ENCODE measurements at places on chromosomes 7 and 10. TPM values are rescaled to one million over a fixed set of nuclear protein-coding genes. Genes with fewer than 3 reads are reported as not detected.

DNA sequence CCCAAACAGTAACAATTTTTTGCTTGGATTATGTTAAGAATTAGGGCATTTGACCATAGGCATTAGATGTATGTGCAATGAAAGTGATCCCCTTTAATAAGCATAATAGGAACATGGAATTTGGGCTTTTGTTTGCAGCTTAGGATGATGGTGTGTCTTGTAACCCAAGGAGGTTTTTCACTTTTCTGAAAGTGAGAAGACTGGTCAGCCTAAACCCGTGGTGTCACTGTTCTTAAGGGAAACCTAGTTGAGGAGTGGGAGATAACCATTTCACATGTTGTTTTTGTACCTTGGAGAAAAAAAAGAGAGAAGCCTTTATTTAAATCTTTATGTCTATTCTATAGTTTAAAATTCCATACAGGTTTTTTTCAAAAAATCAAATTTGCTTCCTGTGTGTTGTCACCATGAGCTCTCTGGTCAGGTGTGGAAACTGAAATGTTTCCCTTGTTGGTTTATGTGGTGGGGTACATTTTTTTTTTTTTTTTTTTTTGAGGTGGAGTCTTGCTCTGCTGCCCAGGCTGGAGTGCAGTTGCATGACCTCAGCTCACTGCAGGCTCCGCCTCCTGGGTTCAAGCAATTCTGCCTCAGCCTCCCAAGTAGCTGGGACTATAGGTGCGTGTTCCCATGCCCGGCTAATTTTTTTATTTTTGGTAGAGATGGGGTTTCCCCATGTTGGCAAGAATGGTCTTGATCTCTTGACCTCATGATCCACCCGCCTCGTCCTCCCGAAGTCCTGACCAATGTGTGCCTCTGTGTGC lies 7.7 kb downstream of the CCM2 start:
- ATAC-seq: no peak

DNA sequence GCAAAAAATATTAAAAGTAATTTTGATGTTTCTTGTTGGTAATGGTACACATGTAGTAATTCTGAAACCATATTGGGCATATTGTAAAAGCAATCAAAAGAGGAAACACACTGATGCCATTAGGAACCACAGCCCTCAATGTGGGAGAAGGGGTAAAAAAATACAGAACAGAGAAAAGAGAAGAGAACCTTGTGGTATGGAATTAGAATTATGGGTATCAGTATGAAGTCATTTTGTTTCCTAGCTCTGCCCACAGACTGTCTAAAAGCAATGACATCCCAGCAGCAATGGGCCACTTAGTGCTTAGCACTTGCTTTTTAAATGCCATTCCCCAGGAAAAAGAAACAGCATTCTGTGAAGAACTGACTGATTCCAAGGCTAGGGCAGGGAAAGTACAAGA lies 61.5 kb downstream of the CPVL start:
- no peak for ATAC-seq

KCP gene
- total RNA-seq: 1.8 TPM

DNA sequence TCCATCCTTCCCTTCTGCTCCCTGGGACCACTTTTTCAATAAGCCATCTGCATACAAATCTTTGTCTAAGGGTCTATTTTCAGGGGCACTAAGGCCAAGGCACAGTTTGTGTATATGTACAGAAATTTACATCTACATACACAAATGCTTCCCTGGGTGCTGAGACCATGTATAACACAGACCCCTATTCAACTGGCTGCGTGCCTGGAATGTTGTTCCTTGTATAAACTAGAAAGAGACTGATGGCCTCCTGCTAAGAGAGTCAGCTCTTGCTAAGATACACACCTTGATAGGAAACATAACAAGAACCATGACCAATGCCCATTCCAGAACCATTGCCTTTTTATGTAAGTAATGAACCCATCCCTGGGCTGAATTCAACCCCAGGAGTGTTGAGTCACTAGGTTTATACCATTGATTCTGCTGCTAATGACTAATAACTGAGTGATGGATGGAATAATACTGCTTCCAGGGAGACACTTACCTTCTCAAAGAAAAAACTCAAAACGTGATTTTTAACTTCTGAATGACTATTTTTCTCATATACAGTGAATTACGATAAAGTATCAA lies 290.7 kb downstream of the FGFR2 start:
- peak; percentile 81 for ATAC-seq

NPSR1 gene
- total RNA-seq: not detected

DNA sequence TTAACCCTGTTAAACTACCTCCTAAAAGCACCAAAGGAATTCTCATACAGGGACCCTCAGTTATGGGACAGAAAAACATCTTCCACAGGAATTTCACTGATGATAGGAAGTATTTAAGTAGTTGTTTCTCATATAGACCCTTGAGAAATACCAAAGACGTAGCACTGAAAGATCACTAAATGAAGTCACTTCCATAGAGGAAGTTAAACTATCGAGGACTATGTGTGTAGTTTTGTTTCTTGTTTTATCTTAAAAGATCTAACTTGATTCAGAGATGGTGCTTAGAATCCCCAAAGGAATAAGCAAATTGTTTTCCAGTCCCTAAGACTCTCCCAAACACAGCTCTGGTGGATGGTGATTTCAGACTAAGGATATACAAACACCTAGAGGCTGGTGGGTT lies 94.8 kb upstream of the AFAP1L2 start:
- ATAC-seq: no peak

TCERG1L gene
- 0.88 TPM for total RNA-seq
